Vagina (tissue), 2 donors: ENCODE measurements at places on chromosomes 7 and 10.

DNA sequence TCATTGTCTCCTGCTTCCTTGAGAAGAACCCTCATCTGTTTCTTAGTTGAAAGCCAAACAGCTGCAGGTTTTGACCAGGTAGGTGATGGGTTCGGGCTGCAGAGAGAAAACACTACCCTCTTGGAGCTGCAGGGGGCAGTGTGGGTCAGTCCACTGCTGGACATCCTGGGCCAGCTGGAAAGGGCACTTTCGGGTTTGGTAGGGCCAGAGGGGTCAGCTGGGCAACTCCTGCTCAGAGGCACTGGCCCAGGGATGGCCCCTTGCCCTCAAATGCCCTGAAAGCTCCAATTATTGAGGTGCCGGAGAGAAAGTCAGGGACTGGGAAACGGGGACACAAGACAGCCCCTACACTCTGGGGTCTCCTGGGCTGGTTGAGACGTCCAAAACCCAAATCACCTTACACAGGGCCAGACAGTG lies 90.7 kb downstream of the MKI67 start:
- H3K27me3 ChIP-seq: no peaks in the 10 kb centered on the region
- no peak overlapping the region for H3K27ac ChIP-seq
- H3K36me3 ChIP-seq: no peaks in the 10 kb centered on the region
- no peaks in the 10 kb centered on the region for H3K4me1 ChIP-seq
- no peak overlapping the region for H3K4me3 ChIP-seq

DNA sequence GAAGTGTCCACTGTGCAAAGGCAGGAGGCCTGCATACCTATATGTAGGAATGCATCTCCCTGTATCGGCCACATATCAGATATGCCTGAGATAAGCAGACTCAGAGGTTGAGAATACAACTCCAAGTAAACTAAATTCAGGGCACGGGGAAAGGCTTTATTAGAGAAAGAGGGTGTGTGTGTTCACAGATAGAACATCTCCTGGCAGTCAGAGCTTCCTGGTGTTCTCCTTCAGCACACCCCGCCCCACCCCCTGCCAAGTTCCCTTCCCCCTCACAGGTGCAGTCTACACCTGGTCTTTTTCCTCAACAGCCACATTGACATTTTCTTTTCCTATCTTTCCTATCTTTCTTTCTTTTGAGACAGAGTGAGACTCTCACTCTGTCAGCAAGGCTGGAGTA lies 17.1 kb downstream of the GBX1 start:
- DNase-seq: no peak
- no peak overlapping the region for H3K27ac ChIP-seq
- no peak overlapping the region for H3K4me3 ChIP-seq

DNA sequence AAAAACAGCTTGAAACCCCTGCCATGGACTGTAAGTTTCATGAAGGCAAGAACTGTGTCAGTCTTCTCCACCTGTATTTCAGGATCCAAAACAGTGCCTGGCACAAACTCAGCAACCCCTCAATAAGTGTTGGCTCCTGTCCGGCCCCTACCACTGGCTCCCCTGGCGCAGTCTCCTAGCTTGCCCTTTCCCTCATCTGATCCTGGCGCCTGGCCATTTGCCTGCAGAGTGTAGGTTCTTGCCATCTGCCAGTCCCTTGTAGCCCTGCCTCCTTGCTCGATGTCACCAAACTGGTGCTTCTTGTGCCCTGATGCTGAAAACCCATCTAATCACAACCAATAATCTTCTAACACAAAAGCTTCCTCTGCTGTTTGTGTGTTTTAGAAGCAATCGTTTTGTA lies 60.4 kb downstream of the LGI1 start:
- H3K4me1 ChIP-seq: no peaks in the 10 kb centered on the region
- H3K36me3 ChIP-seq: no peaks in the 10 kb centered on the region
- no peak overlapping the region for H3K4me3 ChIP-seq
- H3K27ac ChIP-seq: no peak overlapping the region
- no peaks in the 10 kb centered on the region for H3K27me3 ChIP-seq
- no peak for DNase-seq

DNA sequence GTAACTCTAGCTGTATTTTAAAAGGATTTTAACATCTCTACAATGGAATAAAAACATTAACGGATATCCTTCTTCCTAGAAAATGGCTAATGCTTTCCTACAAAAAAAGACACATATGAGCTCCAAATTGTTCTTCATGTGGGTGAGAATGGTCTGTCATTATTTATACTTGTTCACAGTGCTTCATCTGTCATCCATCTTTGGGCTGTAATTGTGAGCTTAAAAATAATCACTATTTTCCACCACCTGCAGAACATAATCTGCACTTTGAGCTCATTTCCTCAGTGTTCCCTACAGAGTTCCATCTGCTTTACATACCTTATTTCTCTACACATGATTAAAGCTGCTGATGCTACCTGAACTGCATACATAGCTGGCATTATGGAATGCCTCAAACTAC lies 979.1 kb upstream of the C7orf33 start:
- no peak overlapping the region for H3K27ac ChIP-seq
- no peaks in the 10 kb centered on the region for H3K4me1 ChIP-seq
- H3K4me3 ChIP-seq: no peak overlapping the region
- no peak for DNase-seq
- no peaks in the 10 kb centered on the region for H3K27me3 ChIP-seq

- peak overlapping the region; percentile 100 for H3K27ac ChIP-seq
- H3K27me3 ChIP-seq: no peaks in the 10 kb centered on the region
- H3K4me3 ChIP-seq: peak overlapping the region; percentile 99
- H3K4me1 ChIP-seq: peaks cover 57% of the 10 kb centered on the region
- H3K36me3 ChIP-seq: no peaks in the 10 kb centered on the region
Observed at GRCh38 chr7:131328377-131329175, 900 bp downstream of the MKLN1 start.

DNA sequence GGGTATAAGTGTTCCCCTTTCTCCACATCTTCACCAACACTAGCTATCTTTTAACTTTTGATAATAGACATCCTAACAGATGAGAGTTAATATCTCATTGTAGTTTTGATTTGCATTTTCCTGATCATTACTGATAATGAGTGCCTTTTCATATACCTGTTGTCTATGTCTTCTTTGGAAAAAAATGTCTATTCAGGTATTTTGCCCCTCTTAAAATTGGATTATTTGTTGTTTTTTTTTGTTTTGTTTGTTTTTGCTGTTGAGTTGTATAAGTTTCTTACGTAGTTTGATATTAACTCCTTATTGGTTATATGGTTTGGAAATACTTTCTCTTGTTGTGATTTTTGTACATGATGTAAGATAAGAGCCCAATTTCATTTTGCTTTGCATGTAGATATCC lies 214.7 kb downstream of the MALRD1 start:
- H3K27me3 ChIP-seq: no peaks in the 10 kb centered on the region
- no peak for DNase-seq
- H3K36me3 ChIP-seq: no peaks in the 10 kb centered on the region
- no peak overlapping the region for H3K4me3 ChIP-seq
- no peaks in the 10 kb centered on the region for H3K4me1 ChIP-seq

- no peaks in the 10 kb centered on the region for H3K27me3 ChIP-seq
- H3K36me3 ChIP-seq: no peaks in the 10 kb centered on the region
- H3K27ac ChIP-seq: no peak overlapping the region
- H3K4me1 ChIP-seq: no peaks in the 10 kb centered on the region
- no peak overlapping the region for H3K4me3 ChIP-seq
- no peak for DNase-seq
Observed at GRCh38 chr7:126700807-126701604, 551.7 kb downstream of the GRM8 start.

GRCh38 chr10:131226446-131227162 lies 84.9 kb downstream of the TCERG1L start:
- no peaks in the 10 kb centered on the region for H3K36me3 ChIP-seq
- no peaks in the 10 kb centered on the region for H3K27me3 ChIP-seq
- H3K4me3 ChIP-seq: no peak overlapping the region
- DNase-seq: no peak
- no peaks in the 10 kb centered on the region for H3K4me1 ChIP-seq

GRCh38 chr7:71912476-71912875 lies 499.7 kb downstream of the CALN1 start:
- H3K4me1 ChIP-seq: no peaks in the 10 kb centered on the region
- no peak overlapping the region for H3K4me3 ChIP-seq
- H3K27ac ChIP-seq: no peak overlapping the region
- H3K27me3 ChIP-seq: no peaks in the 10 kb centered on the region
- no peak for DNase-seq

DNA sequence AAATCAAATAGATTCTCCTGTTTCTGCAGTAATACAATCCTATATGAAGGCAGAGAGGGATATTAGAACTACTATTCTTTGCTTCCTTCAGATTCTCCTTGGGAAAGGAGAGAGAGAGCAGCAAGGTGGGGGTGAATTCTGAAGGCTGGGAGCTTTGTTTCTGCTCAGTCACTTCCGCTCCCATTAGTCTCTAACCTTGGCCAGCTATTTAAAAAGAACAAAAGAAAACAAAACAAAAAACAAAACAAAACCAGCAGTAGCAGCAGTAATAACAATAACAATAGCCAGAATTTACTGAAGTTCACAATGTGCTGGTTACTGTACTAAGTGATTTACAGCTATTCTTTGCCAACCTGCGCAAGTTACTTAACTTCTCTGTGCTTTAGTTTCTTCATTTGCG lies 9.9 kb downstream of the GPR85 start:
- no peak overlapping the region for H3K27ac ChIP-seq
- no peaks in the 10 kb centered on the region for H3K27me3 ChIP-seq
- H3K4me3 ChIP-seq: no peak overlapping the region
- H3K36me3 ChIP-seq: no peaks in the 10 kb centered on the region
- H3K4me1 ChIP-seq: no peaks in the 10 kb centered on the region

DNA sequence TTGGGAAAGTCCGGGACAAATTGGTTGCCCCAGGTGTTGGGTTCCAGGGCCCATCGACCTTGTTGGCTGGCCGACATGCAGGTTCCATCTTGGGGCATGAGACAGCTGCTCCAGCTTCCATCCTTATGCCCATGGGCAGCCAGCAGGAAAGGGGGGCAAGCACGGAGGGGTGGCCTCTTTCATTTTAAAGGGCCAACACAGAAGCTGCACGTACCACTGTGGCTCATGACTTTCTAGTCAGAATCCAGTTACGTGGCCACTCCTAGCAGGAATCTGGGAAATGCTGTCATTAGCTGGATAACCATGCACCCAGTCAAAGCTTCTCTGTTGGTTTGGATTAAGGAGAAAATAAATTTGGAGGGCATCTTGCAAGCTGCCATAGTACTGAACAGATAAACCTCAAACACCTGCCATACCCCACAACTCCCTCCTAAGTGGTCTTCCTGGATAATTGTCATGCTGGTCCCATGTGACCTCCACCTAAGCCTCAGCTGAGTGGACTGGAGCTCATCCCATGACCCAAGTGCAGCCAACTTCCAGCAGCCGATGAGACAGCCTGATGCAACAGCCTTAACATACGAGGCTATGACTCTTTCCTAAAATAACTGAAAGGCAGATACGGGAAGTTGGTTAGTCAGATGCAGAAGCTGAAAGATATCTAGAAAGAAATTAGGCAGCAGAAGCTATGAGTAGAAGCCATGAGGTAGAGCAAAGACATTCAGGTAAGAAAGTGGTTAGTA lies 21.4 kb upstream of the GSDME start:
- H3K4me3 ChIP-seq: no peak overlapping the region
- H3K27me3 ChIP-seq: no peaks in the 10 kb centered on the region

DNA sequence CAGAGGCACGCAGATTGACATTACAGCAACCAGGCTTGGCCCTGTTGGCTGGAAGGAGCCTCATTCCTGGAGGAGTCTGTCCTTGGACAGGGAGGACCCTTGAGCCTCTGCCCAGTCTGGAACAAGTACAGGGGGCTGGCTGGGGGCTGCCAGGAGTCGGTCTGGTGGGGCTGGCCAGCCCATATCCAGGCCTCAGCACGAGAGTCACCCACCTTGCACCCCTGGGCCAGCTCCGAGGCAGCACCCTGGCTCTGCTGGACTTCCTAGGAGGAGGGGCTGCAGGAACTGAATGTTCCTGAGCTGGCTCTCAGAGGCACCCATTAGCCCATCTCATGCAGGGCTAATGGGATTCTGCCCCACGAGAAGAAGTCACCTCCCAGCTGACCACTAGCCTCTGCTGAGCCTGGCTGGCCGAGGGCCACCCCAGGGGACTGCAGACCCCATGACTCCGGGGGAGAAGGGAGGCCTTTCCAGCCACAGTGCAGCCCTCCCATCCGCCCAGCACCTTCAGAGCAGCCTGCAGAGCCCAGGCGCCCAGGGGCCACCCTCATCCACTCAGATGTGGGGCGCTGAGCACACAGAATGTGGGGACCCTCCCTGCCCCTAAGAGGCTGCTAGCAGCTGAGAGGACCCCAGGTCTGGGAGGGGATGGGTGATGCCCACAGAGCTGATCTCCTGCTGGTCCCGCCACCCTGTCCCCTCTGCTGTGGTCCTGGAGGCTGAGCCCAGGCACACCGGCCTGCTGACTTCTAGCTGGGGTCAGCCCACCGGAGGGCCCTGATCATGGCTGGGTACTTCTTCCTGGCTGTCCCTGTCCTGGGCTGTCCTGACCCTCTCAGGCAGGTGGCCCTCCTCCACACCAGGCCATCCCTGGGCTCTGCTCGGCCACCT lies 14.8 kb upstream of the INPP5A start:
- no peak overlapping the region for H3K27ac ChIP-seq
- H3K36me3 ChIP-seq: no peaks in the 10 kb centered on the region
- no peak for DNase-seq

GRCh38 chr10:62885684-62886461 lies 69.7 kb upstream of the EGR2 start:
- H3K36me3 ChIP-seq: no peaks in the 10 kb centered on the region
- no peaks in the 10 kb centered on the region for H3K4me1 ChIP-seq
- no peak for DNase-seq

GRCh38 chr10:88227342-88228018 lies 355.6 kb downstream of the RNLS start:
- H3K27ac ChIP-seq: peak overlapping the region; percentile 33
- H3K4me1 ChIP-seq: peaks cover 18% of the 10 kb centered on the region
- DNase-seq: no peak
- no peaks in the 10 kb centered on the region for H3K36me3 ChIP-seq
- H3K27me3 ChIP-seq: no peaks in the 10 kb centered on the region

DNA sequence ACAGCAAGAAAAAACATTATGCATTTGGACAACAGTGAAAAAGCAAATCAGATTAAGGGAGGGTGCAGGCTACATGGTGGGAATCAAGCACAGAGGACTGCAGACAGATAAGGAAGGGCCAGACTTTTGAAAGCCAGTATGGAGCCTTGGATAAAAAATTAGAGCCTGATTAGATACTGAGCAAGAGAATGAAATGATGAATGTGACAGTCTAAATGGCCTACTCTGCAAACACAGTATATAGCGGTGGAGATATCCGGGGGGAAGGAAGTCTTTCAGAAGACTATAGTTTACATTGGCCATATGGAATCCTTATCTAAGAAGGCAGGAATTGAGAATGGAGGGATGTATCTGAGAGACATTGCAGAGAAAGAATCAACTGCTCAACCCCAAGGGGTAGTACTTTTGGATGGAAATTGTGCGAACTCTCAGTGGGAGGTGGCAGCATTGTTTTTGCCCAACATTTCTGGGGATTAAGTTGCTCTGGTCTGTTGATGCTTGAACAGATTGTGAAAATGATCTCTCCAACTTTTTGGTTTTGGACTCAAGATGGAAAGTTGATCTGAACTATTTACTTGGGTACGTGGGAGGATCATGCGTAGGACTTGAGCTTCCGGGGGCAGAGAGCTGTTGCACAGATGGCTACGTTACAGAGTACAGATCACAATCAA lies 39.4 kb upstream of the CHCHD3 start:
- no peak for DNase-seq
- no peak overlapping the region for H3K4me3 ChIP-seq
- no peaks in the 10 kb centered on the region for H3K27me3 ChIP-seq
- no peaks in the 10 kb centered on the region for H3K4me1 ChIP-seq
- H3K36me3 ChIP-seq: no peaks in the 10 kb centered on the region
